ENCODE measurements at places on chromosomes 7 and 10. TPM values are rescaled to one million over a fixed set of nuclear protein-coding genes. Genes with fewer than 3 reads are reported as not detected.

TRAPPC14 gene
- total RNA-seq, result 52.7 TPM

STYXL1 gene
- total RNA-seq, result 36.6 TPM

CLIP2 gene
- total RNA-seq, result 17.0 TPM

AASS gene
- total RNA-seq, result 2.1 TPM

HMX3 gene
- not detected for total RNA-seq

SAMD9 gene
- total RNA-seq, result 27.3 TPM

HBP1 gene
- total RNA-seq, result 33.7 TPM

NPSR1 gene
- not detected for total RNA-seq

GPR26 gene
- not detected for total RNA-seq

EN2 gene
- total RNA-seq, result 0.07 TPM

GIMAP7 gene
- total RNA-seq, result 60.4 TPM

CYP2C19 gene
- not detected for total RNA-seq

CREB5 gene
- total RNA-seq, result not detected

HTRA1 gene
- total RNA-seq, result not detected

DLX5 gene
- total RNA-seq, result not detected

IL6 gene
- total RNA-seq, result 151 TPM

C7orf57 gene
- total RNA-seq, result 0.57 TPM

TYW1B gene
- total RNA-seq, result 7.5 TPM

HECTD2 gene
- total RNA-seq, result 1.7 TPM
